ENCODE measurements at places on chromosomes 16 and 17.
A peak's percentile ranks its signal among the peaks of the same experiment; 100 is the strongest.

DNA sequence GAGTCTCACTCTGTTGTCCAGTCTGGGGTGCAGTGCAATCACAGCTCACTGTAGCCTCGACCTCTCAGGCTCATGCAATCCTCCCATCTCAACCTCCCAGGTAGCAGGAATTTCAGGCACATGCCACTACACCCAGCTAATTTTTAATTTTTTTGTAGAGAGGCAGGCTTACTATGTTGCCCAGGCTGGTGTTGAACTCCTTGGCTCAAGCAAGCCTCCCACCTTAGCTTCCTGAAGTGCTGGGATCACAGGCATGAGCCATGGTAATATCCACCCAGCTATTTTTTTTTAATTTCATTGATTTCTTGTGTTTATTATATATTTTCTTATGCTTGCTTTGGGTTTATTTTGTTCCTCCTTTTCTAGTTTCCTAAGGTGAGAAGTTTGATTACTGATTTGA, 33.9 kb upstream of the NACA2 start:
- no peak for DNase-seq

DNA sequence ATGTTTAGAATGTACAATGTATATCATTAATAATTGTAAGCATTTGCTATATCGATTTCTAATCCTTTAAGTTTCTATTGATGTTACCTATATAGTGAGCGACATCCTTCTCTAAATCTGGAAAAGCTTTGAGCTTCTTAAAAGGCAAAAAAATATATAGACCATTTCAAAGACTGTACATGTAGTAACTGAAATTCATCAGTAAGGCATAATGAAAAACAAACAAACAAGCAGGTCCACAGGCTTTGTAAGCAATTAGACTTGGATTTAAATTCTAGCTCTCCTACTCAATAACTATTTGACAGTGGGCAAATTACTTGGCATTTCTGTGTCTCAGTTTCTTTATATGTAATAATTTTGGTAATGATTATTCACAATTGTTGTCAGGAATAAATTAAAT, 51.7 kb upstream of the NACA2 start:
- no peak for DNase-seq

- DNase-seq = no peak
Measured at GRCh38 chr17:57379895-57380434, 123.6 kb downstream of the MSI2 start.

DNA sequence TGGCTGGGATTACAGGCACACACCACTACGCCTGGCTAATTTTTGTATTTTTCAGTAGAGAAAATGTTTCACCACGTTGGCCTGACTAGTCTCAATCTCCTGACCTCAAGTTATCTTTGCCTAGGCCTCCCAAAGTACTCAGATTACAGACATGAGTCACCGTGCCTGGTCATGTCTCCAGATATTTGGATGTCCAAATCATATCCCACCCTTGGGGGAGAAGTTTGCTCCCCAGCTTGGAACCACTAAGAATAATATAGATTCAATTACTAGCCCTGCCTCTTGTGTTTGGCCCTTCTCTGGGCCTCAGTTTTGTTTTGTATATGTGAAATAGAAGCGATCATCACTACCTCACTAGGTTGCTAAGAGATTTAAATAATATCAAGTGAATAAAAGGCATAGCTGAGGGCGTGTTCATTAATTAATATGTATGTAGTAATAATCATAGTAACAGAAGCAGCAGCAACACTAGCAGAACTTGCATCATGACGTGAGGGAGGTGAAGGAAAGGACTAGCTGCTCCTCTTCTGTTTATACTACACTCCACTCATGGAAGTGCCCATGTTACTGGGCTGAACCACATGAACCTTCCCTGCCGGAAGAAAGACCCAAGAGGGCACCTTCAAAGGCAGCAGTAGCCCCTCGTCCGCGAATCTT, 253.6 kb upstream of the XYLT1 start:
- DNase-seq = no peak

- no peak for DNase-seq
Measured at GRCh38 chr17:82837586-82838320, 2.1 kb downstream of the ZNF750 start.

GRCh38 chr16:58421529-58421928, 29.3 kb downstream of the GINS3 start:
- no peak for DNase-seq

GRCh38 chr17:74497471-74497870, 31.0 kb downstream of the CD300A start:
- no peak for DNase-seq

DNA sequence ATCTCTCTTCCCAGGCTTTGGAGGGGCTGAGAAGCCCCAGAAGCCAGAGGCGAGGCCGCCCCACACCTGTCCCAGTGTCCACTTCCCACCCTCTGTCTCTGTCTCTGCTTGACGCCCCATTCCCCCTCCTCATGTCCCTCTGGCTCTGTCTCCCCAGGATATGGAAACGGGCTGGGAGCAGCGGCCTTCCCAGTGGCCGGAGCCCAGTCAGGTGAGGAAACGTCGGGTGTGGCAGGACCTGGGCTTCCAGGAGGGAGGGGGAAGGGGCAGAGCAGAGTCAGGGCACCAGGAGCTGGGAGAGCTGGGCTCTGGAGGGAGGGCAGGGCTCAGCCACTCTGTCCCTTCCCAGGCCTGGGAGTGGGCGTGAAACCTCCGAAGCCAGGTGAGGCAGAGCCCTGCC, 10.6 kb upstream of the PKMYT1 start:
- DNase-seq = no peak

- DNase-seq = no peak
Measured at GRCh38 chr17:70478902-70479301, 309.6 kb downstream of the KCNJ2 start.

- DNase-seq = no peak
Measured at GRCh38 chr16:11750056-11750455, 7.4 kb upstream of the TXNDC11 start.

DNA sequence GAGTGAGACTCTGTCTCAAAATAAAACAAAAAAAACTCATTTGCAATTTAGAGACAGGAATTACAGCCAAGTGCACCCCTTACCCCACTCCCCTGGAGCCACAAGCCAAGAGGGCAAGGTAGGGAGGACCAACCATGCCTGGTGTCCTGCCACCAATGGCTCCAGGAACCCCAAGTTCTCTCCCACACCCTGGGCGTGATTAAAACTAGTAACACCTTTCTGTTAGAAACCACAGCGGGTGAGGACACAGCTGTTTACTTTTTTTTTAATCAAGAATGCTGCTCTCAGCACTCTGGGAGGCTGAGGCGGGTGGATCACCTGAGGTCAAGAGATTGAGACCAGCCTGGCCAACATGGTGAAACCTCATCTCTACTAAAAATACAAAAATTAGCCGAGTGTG, 38.1 kb downstream of the ANKRD11 start:
- no peak for DNase-seq

GRCh38 chr17:32794533-32795246, 82.2 kb downstream of the MYO1D start:
- DNase-seq = no peak

DNA sequence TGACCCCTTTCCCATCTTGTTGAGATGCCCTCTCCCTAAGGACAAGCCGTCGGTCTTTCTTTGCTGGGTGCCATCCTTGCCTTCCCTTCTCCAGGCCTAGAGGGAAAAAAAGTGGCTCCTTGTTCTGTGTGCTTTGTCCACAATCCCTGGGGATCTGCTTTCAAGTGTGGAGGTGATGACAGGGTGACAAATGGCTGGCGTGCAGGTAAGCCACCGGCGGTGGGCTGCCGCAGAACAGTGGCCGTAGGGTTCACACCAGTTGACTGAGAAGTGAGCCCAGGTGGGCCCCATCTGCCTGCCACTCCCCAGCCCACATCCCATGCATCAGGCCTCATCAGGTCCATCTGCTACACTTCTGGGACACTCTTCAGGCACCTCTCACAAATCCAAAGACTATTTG, 11.4 kb upstream of the CALB2 start:
- no peak for DNase-seq

DNA sequence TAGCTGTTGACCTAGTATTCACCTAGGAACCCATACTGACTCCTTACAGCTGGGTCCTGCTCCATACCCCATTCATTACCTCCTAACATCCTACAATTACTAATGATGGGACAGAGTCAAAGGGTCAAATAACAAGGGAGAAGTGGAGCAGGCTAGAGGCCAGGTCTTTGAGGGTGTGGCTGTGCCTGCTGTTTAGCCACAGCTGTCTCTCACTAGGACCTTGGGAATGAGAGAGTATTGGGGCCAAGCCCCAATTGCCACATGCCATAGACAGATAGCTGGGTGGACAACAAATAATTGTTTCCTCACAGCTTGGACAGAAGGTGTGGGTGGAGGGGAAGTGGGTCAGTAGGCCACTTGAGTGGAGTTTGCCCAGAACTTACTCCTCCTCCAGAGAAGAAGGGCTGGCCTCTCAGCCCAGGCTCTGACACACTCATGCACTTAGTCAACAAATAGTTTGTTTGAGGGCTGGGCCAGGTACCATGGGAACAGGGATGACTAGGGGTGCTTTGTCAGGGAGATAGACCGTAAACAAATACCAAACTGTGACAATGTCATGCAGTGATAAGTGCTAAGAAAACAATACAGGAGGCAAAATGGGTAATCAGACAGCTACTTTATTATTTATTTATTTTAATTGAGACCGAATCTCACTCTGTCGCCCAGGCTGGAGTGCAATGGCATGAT, 10.2 kb upstream of the CENPT start:
- DNase-seq = peak; percentile 43

- no peak for DNase-seq
Measured at GRCh38 chr17:39209317-39210092, 9.4 kb downstream of the RPL19 start.

- no peak for DNase-seq
Measured at GRCh38 chr16:69870761-69871160, 80.4 kb upstream of the CLEC18A start.

DNA sequence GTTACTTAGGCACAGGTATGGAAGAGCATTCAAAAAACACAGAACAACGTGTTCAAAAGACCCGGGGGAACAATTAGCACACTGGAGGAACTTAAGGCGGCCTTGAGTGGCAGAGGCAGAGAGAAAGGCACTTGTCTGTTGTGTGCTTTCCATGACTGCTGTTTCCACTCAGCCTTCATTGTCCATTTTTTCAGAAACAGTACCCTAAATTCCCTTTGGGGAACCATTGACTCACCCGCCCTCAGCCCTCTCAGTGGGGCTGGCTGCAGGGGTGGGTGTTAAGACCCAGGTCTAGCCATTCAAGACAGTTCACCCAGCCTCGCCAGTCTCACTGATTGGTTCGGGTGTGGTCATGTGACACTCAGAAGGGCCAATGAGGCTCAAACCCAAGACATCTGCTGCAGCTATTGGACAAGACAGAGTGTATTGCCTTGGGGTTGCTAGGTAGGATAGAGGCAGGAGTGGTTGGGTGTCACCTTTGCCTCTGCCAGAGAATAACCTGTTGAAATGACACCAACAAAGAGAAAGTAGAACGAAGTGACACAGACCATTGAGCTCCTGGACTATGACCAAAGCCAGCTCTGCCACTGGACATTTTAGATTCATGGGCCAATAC, 19.6 kb upstream of the CEP20 start:
- no peak for DNase-seq

- DNase-seq = no peak
Measured at GRCh38 chr16:88473666-88474534, 20.8 kb downstream of the ZFPM1 start.

GRCh38 chr17:41547921-41548843, 20.1 kb upstream of the KRT19 start:
- no peak for DNase-seq

- no peak for DNase-seq
Measured at GRCh38 chr17:43986225-43986981, 18.0 kb upstream of the NAGS start.

DNA sequence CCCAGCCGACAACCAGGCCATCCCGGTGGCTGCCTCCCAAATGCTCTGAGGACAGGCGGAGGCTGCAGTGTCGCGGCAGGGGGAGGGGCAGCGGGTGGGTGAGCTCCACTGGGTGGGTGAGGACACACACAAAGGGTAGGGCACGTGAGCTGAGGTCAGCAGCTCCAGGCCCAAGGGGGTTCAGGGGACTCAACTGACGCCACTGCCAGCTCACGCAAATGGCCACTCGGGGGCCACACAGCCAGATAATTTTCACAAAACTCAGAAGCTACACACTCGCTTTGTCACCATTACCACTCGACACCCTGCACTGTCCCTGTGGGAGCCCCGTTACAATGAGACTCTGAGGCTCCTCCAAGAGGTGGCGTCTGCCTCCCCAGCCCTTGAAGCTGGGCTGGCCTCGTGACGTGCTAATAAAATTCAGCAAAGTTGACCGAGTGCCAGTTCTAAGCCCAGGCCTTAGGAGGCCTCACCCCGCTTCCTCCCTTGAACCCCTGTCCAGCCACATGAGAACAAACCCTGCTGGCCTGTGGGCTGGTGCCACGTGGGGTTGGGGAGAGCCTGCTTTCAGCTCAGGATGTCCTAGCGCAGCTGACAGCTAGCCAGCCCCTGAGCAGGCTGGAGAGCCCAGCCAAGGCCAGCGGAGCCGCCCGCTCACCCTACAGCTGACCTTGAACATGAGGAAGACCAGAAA, 56.9 kb downstream of the RMI2 start:
- no peak for DNase-seq

- DNase-seq = no peak
Measured at GRCh38 chr16:23504453-23505179, 5.7 kb downstream of the GGA2 start.

DNA sequence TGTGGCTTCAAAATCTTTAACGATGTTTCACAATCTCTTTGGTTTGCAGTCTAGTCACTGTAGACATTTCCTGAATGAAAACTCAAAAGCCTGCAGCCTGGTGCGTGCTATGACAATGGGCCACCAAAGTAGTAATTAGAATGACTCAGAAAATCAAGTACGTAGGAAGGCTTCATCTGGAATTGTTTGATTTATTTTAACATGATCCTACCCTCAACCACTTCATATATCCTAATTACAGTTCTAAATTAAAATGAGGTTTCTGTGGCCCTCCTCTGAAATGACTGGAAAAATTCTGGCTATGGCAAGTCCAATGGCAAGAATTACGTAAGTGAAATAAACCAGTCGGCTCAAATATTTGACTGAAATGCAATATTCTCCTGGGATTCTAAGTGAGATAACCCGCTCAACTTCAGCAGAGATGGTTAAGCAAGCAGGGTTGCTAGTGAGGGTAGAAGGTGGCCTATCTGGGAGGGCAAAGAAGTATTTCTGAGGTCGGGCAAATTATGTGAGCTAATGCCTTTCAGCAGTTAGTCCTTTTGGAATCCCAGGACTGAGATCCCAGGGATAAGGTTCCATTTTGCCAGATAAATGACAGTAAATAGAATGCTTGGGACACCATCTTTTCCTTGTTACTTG, 145.6 kb upstream of the MYOCD start:
- no peak for DNase-seq

All from NCI-H2081 treated with DMSO at 0.1 percent for 48 hours (cell line).